SJCRH30 (cell line): ENCODE measurements at places on chromosomes 12 and 14.

DNA sequence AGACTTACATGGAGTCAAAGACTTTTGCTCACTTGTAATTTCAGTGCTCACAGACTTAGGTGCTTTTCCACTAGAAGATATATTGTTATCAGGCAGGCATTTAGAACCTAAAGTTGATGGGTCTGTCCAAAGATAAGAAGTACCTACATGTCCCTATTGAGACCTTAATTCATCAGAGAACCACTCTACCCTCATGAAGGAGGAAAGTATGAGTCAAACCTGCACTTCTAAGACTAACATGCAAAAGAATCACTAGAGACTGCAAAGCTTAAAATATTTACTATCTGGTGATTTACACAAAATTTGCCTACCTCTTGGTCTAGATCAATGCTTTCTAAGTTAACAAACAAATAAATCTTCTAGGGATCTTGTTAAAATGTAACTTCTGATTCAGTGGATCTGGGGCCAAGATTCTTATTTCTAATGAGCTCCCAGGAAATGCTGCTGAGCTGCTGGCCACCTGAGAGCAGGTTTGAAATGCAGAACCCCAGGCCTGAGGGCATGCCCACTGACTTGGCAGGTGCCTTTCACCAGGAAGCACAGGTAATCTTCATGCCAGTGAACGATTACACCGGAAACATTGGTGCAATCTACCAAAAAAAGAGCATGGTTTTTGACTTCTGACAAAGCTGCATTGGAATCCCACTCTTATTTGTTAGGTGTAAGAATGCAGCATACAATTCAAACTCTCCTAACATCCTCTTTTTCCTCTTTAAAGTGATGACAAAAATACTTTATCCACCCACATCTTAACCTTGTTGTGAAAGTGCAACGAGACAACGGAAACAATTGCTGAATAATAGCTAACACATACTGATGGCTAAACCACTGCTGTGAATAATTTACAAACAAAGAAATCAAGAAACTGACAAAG is 214.2 kb downstream of the ADAMTS20 start:
- no peak for DNase-seq

DNA sequence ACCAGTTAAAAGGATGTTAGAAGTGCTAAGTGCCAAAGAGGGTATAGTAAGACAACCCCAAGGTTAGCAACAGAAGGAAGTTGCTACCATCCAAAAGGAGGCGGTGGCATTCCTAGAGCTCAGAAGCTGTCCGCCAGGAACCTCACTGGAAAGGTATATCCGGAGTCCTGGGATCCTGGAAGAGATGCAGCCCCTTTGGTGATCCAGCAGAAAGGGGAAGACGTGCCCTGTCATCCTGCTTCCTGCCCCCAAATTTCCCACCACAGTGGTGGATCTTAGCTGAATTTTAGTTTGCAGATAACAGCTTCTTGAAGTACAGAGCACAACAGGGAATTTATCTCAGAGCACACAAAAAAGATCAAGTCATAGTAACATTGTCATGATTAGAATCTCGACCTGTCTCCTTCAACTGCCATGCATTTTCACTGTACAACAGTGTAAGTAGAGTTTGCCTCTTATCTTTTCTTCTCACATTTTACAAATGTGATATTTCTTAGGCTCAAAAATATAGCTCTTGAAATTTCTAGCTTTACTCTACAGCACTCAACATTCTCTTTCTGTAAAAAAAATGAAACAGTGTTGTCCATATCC is 526.3 kb downstream of the SOX5 start:
- DNase-seq: no peak

DNA sequence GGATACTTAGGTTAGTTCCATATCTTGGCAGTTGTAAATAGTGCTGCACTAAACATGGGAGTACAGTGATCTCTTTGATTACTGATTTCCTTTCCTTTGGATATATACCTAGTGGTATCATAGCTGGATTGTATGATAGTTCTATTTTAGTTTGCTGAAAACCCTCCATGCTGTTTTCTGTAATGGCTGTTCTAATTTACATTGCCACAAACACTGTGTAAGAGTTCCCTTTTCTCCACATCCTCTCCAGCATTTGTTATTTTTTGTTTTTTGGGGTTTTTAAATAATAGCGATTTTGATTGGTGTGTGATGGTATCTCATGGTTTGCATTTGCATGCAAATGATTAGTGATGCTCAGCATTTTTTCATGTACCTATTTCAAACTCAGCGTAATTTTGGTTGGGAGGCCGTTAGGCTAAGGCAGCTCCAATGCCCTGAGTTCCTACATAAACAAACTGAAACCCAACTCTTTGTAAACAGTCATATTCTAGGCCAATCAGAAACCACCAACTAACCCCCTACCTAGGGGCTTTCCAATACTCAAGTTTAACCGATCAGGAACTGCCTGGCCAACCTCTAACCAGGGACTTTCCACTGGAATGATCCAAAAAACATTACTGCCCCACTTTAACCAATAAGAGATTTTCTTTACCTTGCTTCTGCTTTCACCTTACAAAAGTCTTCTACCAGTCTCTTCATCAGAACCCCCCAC is 171.6 kb downstream of the FBXL14 start:
- DNase-seq: no peak

DNA sequence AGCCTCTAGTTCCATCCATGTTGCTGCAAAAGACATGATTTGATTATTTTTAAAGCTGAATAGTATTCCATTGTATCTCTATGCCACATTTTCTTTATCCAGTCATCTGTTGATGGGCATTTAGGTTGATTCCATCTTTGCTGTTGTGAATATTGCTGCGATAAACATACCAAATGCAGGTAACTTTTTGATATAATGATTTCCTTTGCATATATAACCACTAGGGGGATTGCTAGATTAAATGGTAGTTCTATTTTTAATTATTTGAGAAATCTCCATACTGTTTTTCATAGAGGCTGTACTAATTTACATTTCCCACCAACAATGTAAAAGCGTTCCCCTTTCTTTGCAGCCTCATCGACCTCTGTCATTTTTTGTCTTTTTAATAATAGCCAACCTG is 342.5 kb downstream of the MDGA2 start:
- no peak for DNase-seq

DNA sequence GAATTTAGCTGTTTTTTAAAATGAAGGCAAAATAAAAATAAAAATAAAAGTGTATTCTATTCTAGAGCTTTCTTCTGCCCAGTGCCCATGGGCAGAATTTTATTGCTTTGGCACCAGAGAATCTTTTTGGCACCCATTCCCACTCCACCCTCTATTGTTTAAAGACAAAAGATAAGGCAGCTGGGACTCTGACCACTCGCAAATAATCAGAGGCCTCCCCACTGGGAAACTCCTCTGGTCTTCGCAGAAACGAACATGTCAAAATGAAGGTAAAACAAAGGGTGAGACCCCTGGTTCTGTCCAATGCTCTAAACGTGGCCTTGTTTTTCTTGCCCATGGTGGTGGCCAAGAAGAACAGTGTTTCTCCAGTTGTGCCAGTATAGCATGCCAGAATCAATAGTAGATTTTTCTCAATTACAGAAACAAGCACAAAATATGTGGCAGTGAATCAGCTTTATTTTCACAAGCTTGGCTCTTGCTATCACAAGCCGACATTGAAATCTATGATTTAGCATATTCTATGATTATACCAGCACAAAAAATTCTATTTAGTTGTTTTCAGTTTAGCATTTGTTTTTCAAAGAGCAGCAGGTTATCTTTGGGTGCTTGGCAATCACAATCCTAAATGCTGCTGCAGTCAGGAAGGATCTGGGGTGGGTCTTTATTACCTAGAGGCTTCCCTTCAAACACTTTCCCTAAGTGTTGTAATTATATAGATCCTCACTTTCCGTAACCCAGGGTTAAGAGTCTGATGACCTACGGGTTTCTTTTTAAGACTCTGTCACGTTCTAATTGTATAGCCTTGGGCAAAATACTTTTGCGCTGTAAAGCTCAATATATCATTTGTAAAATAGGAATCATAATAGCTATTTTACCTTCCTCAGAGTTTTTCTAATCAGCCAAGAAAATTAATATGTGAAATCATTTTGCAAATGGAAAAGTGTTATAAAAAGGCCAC is 50.5 kb downstream of the KITLG start:
- DNase-seq: no peak

- DNase-seq: no peak
Measured at GRCh38 chr14:96081224-96081623, 42.1 kb downstream of the C14orf132 start.

DNA sequence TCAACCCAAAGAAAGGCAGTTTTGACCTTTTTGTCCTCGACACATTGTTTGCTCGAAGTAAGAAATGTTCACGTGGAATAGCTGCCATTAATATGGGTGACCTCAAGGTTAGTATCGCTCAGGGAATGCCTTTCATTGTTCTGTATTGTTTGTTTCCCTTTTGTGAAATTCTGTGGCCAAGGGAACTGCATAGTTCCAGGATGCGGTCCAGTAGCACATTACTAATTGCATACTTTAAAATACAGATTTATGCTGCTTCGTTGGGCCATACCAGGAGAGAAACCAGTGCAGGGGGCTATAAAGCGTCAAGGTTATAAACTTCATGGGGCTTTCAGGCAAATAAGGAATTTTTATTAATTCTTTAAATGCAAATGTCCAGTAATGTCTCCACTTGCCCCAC is 73.3 kb upstream of the USP44 start:
- no peak for DNase-seq

DNA sequence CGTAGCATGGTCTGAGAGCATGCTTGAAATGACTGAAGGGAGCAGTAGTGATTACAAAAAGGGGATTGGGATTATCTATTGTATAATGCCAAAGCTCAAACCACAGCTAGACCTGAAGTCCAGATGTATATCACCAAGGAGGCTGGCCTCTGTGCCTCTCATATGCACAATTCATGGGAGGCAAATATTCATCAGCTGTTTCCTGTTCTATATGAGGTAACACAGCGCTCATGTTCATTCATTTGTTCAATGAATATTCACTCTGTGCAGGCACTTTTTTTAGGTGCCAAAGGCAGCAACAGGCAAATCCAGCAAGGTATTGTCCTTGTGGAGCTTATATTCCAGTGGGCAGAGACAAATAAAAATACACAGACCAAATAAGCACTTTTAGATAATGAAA is 39.0 kb downstream of the CRACR2A start:
- DNase-seq: no peak

GRCh38 chr12:131242741-131243496 is 289.2 kb downstream of the ADGRD1 start:
- peak; percentile 45 for DNase-seq

DNA sequence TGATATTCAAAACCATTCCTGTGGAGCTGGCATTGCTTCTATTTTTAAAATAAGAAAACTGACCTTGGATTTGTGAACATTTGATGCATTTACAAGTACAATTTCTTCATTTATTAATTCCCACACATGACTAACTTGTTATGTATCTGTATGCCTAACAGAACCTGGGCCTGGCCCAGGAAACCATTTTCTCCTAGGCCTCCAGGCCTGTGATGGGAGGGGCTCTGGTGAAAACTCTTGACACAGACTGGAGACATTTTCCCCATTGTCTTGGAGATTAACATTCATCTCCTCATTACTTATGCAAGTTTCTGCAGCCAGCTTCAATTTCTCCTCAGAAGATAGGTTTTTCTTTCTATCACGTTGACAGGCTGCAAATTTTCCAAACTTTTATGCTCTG is 42.0 kb downstream of the GLIPR1L2 start:
- no peak for DNase-seq

DNA sequence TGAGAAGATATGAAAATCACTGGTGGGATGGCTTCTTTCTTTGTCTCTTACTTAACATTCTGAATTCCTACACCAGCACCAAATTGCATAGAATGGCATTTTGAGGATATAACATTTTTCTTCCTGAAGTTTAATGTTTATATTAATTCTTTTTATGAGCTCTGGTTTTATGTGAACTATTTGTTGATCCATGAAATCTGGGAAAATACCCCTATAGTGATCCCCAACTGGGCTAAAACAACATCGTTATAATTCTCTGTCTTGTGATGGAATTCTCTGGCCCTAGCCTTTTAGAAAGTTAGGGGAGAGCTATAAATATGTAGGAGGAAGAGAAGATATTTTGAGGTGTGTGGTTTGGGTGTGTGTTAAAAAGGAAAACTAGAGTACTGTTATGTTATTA is 29.2 kb downstream of the PELI2 start:
- no peak for DNase-seq

DNA sequence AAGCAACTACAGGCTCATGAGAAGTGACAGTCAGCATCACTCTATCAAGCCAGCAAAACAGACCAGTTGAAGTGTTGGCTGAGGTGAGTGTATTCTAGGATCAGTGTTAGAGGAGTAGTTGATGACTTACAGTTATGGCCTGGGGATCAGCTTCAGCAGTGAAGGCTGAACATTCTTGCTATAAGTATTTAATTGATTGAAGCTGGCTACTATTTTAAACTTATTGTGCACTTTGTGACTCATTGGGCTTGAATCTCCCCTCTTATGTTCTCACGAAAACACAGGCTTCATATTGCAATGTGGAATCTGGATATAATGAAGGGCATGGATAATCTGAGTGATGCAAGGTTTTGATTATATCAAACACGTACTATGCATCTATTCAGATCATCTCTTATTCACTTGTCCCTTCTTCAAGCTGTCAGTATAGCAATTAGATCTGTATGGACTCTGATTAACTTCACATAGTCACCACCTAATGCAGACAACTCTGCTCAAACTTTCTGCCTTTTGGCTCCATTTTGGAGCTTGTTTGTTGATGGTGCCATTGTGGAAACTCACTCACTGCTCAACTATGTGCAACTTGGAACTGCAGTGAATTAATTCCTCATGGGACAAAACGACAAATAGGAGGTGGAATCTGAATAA is 309.2 kb downstream of the SLC16A7 start:
- DNase-seq: no peak

DNA sequence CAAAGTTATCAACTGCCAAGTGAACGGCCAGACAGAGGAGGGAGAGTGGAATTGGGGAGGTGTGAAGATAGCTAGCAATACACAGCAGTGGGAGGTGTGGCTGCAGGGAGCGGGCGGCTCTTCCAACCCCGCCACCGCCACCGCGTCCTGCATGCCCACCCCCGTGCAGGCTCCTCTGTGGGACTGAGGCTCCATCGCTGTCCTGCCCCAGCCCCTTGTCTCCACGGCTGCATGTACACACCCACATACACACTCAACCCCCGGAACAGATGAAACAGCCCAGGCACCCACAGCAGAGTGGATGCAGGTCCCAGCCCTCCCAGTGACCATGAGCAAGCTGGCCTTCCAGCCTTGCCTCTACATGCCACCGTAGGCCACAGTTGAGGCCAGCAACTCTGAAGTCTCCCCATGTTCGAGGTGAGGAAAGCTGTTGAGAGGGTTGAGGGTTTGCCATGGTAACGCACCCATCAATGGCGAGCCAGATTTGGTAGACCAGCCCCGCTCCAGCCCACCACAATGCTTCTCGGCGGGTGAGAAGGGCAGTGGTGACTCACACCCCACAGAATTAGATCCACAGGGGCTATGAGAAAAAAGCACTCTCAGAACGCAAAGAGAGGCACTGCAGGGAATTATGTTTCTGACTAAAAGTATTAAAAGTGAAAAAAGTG is 39.3 kb downstream of the PITPNM2 start:
- DNase-seq: peak; percentile 22

GRCh38 chr12:123934016-123934620 is 38.5 kb downstream of the CCDC92 start:
- DNase-seq: no peak

GRCh38 chr14:93787465-93788292 is 606 bp downstream of the PRIMA1 start:
- no peak for DNase-seq

GRCh38 chr12:14400599-14400998 is 35.1 kb downstream of the ATF7IP start:
- no peak for DNase-seq

GRCh38 chr12:53803194-53803593 is 51.4 kb upstream of the CISTR start:
- DNase-seq: no peak

GRCh38 chr14:54804538-54805041 is 98.0 kb downstream of the GCH1 start:
- DNase-seq: no peak

GRCh38 chr14:75577729-75578101 is 705 bp upstream of the FLVCR2 start:
- peak; percentile 82 for DNase-seq
